ENCODE measurements at places on chromosomes 7 and 10.
A peak's percentile ranks its signal among the peaks of the same experiment; 100 is the strongest.

DNA sequence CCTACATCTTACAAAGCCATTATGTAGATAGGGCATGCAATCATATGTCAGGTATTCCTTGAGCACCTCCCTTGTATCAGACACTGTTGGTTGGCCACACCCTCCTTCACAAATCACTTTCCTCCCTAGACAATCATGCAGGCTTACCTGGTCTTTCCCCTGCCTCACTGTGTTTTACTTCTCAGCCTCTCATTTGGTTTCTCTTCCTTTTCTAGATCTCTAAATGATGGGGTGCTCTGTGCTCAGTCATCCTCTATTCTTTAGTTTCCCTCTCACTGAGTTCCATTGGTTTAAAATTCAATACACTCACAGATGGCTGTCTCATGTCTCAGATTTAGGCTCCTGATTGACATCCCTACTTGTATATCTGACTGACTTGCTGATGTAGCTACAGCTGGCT, 31.4 kb downstream of the ANK3 start:
- no peak for DNase-seq

GRCh38 chr7:92631067-92631849, 41.1 kb upstream of the FAM133B start:
- DNase-seq: no peak

- DNase-seq: no peak
Observed at GRCh38 chr10:54501929-54502328, 299.1 kb downstream of the PCDH15 start.

GRCh38 chr7:12884856-12885440, 197.5 kb downstream of the ARL4A start:
- DNase-seq: no peak

DNA sequence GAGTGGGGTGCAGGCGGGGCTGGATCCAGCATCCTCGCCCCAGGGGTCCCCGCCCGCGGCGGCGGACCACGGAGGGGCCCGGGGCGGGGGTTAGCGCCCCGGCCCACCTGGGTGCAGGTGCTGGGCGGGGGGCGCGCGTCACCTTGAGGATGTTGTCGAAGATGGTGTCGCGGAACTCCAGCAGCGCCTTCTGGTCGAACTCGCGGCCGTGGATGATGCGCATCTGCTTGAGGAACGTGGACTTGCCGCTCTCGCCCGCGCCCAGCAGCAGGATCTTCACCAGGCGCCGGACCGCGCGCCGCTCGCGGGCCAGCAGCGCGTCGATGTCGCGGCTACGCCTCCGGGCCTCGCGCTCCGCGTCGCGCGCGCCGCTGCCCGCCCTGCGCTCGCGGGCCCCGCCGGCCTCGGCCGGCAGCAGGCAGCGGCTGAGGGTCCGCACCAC, 376 bp downstream of the GNA12 start:
- peak; percentile 53 for DNase-seq

All from CD4-positive, alpha-beta T cell treated with Interleukin-17A for 4 hours (primary cell).